ENCODE measurements at places on chromosomes 4 and X.

DNA sequence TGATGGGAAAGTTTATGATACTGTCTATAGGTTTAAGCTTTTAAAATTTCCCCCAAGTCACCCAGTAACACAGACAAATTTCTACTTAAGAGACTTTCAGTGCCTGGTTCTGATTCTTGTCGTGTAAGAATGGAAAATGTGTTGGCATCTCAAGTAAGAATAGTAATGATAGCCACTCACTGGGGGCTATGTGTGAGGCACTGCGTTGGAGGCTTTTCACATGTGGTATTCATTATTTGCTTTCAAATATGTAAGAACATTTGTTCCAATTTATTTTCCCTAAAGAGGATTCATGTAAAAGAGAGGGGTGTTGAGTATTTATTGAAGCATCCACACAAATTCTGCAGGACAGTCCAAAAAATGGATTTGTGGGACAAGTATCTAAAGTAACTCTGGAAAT, 143.6 kb downstream of the FNIP2 start:
- DNase-seq: no peak

GRCh38 chrX:100696699-100697351, 35.1 kb downstream of the SYTL4 start:
- DNase-seq: no peak

GRCh38 chrX:148161701-148162100, 180.6 kb downstream of the FMR1NB start:
- no peak for DNase-seq

- DNase-seq: peak; percentile 53
These were observed at the start of gene IL13RA1 for GRCh38 chrX:118726887-118727685. TSS of gene IL13RA1 (plus strand) at chrX:118727606. CDS start at chrX:118727639, 33 bp downstream.

- no peak for DNase-seq
These were observed 20.3 kb downstream of the ATP8A1 start for GRCh38 chr4:42636645-42636949.

DNA sequence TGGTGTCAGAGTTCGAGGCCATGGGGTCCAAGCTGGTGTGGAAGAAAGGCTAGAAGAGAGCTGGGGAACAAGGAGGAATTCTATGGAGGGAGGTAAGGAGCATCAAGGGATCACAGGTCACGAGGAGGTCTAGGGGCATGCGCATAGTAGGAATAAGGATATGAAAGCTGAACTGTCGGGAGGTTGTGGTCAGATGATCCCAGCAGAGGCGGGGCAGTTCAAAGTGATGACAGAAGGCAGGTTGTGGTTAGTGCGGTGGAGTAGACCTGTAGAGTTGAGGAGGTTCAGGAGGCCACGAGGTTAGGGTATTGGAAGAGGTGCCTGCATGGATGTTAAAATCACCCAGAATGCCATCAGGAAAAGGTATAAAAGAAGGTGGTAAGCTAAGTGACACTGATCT, 156.3 kb downstream of the TMEM164 start:
- no peak for DNase-seq

GRCh38 chrX:153722704-153723350, 1.4 kb downstream of the BCAP31 start:
- DNase-seq: no peak

GRCh38 chr4:17599826-17600225, 14.6 kb upstream of the MED28 start:
- no peak for DNase-seq

DNA sequence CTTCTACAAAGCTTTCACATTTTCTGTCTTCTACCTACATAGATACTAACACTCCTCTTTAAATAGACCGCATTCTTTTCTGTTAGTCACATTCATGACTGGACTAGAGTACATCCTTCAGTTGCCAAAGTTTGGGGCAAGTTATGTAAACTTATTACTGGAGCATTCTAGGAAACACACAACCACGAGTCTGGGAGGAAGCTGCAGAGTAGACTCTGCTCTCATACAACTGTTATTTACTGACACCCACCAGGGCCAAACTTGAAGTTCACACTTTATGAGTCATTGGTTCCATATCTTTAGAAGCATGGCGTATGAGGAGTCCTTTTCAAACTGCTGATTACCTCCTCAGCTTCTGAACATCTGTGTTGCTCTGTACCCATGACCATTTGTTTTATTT, 87.0 kb downstream of the RNF150 start:
- no peak for DNase-seq

DNA sequence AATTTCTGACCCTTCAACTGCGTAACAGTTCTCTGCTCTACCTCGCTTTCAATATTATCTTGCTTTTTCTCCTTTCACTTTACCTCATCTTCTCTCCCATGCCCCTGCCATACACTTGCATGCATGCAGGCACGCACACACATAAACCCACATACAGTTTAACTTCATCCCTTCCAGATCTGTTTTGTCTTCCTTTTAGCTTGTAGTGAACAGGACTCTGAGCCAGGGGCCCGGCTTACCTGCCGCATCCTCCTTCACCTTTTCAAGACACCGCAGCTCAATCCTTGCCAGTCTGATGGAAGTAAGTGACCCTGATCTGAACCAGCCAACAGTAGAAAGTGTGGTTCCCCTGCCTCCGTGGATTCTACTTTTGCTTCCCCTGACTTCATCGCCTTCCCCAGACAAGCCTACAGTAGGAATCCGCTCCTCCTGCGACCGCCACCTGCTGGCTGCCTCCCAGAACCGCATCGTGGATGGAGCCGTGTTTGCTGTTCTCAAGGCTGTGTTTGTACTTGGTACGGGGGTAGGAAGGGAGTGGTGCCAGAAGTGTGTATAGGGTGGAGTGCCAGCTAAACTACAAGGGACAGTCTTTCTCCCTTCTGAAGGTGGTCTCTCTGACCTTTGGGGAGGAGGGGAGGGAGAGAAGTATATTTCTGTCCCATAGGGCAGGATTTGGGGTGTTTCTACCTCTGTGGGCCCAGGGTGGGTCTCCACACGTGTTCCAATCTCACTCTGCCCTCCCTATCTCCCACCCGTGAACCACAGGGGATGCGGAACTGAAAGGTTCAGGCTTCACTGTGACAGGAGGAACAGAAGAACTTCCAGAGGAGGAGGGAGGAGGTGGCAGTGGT, 10.7 kb downstream of the MED12 start:
- DNase-seq: peak; percentile 82

DNA sequence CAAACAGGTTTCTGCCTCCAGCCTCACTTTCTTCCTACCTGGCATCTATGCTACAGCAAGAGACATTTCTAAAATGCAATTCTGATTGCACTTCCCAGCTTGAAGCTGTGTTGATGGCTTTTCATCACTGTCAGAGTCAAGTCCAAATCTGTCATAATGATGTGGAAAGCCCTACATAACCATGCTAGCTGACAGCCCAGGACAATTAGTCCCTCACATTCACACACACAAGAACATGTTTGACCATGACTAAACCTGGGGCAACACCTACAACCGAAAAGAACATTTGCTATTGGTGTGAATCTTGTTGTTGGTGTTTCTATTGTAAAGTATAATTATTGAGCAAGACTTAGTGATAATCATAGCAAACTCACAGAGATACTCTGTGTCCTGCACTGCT, 58.2 kb downstream of the PPM1K start:
- no peak for DNase-seq

- DNase-seq: no peak
These were observed 82.3 kb downstream of the FREM3 start for GRCh38 chr4:143617994-143618679.

DNA sequence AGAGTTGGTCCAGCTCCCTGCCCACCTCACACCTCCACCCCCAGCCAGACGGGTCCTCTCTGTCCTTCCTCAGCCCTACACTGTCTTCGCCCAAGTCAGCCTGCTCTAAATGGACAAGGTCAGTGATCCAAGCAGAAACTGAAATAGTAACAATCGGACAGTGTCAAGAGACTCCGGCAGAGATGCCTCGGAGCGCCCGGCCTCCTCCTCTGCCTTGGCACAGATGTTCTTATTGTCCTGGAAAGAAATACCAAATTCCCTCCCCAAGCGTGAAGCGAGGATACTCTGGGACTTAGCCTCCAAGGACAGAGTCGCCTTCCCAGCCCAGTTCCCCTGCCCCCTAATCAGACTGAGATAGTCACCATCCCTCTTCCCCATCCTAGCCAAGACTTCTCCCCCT, 28.5 kb downstream of the UTP14A start:
- DNase-seq: no peak

GRCh38 chr4:37389967-37390580, 145.5 kb downstream of the NWD2 start:
- DNase-seq: no peak

DNA sequence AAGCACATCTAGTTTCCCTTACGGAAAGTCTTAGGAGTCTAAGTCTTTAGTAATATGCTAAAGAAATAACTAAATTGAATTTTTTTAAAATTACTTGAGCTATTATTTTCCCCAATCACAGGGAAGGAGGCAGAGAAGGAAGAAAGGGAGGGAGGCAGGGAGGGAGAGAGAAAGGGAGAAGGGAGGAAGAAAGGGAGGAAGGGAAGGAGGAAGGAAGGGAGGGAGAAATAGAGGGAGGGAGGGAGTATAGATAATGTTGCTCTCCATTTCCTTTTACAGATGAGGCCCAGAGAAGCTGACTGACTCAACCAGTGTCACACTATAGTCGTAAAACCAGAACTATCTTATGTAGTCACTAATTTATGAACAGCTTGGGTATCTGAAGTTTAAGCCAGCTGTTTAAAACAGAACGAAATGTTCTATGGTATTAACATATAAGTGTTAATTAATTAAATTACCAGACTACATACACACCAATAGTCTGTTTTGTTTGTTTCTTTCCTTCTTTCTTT, 14.6 kb downstream of the SH3RF1 start:
- no peak for DNase-seq

DNA sequence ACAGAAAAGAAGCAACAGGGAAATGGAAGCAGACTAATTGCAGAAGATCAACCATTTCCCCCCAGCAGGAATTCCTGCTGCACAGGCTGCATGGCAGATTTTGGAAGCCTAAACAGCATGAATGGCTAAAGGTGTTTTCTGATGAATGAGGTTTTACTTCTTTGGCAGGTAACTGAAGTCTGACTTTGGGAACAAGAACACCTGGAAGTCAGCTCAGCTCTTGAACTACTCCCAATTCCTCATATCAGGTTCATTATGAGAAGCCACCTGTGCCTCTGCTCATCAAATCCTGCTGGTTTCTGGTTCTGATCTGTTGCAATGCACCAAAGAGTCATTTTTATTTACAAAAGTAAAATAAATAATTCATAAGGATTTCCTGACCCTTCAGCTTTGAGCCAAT, 139.0 kb downstream of the COL25A1 start:
- DNase-seq: no peak

DNA sequence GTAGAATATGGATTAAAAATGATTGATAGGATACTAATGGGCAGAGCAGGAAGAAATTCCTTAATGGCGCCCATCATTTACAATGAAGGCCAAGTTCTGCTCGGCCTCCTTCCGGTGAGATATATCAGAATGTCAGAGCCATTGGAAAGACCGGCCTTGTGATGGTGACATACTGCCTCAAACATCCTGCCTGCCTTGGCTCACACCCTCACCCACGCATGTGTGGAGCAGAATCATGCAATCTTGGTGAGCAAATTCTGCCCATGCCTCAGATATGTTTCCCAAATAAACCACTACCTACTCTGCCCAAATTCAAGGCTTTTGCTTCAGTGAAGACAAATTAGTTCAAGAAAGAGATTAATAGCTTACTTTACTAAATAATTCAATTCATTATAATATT, 163.3 kb downstream of the MID1 start:
- DNase-seq: no peak

DNA sequence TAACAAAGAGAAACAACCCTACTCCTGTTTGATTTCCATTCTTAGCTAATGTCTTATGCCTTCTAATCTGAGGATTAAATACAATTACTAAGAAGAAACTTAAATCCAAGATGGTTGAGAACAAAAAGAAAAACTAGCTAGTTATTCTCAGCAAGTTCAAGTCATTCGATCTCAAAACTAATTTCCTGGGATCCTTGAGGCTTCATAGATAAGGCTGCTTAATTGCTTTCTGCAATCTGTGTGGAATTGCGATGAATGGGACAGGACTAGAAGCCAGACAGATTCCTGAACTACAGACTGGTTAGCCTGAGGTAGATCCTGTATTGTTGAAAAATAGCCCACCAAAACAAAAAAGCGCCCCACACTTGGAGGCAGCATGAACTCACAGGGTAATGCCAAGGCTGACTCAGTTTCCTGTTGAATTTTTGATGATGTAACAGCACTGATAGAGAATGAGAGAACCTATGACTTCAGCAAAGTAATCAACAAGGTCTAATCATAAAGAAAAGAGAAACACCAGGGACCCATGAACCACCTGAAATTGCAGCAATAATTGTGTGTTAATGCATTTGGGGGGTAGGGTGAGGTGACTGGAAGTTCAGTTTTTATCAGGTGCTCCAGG, 33.9 kb downstream of the KLHL15 start:
- no peak for DNase-seq

DNA sequence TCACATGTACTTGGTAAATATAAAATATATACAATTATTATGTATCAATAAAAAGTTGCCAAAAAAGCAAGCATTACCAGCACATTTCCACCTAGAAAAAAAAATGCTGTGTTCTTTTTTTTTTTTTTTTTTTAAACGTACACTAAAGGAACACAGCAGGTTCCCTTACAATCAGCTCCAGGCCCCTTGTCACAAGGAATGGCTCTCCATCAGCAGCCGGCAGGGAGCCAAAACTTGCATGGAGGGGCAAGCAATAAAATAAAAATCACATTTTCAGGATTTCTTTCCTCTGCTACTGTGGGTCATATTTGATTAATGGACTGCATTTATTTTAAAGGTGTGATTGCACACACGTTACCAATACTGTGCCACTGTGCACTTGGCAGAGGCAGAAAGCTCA, 460.3 kb downstream of the GPAT3 start:
- DNase-seq: no peak
